Stimulated activated CD8-positive, alpha-beta memory T cell treated with anti-CD3 and anti-CD28 coated beads, Interleukin-7, amount 100 ng/mL, for 24 hours (primary cell): ENCODE measurements at places on chromosomes 5 and 9.

DNA sequence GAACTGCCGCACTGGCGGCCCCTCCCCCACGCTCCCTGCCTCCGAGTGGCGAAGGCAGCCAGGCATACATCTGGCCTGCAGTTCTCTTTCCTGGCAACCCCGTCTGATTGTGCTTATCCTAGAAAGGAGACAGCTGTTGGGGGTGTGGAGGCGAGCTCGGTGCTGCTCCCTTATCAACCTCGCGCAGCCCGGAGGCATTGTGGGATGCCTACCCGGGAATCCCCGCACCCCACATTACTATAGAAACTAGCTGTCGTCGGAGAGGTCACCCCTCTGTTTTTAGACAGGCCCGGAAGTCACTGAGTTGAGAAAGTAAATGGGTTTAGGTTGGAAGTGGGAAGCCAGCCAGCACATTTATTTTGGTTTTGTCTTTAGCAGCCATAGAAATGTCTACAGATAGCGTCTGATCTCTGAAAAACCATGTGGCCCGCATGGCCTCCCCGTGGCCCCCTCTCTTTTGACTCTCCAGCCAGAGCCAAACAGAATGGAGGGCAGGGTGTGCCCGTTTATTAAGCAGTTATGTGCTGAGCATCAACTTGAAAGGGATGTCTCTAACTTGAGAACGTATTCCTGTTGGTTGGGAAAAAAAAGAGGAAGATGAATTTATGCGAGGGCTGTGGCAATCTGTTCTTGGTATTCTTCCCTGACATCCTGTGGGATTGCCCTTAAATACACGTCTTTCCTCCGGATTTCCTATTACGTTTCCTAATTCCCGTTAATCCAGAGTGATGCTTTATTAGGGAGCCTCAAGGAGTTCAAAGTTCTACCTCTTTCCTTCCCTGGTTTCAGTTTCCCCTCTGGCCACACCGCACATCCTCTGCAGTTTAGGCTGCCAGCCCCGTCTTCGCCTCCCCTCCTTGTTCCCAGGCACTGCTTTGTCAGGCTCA, 3.9 kb downstream of the STC2 start:
- no peak for DNase-seq

- DNase-seq, result no peak
These were observed 22.3 kb upstream of the RNF130 start for GRCh38 chr5:180093651-180094382.

DNA sequence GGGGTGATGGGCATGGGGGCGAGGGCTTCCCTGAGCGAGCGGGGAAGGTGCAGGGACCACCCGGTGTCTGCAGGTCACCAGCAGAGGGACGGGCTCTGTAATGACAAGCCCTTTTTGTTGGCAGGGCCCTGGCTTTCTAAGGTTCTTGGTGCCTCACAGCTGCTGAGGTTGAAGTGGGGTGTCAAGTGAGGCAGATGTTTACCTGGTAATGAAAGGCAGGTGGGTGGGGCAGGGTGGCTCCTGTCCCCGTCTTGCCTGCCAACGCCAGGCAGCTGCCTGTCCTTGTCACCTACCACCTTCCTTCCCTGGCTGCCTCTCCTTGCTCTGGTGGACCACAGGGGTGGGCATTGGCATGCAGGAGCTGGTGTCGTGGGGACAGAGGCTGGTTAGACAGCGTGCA, 41.0 kb upstream of the SEMA4D start:
- no peak for DNase-seq

DNA sequence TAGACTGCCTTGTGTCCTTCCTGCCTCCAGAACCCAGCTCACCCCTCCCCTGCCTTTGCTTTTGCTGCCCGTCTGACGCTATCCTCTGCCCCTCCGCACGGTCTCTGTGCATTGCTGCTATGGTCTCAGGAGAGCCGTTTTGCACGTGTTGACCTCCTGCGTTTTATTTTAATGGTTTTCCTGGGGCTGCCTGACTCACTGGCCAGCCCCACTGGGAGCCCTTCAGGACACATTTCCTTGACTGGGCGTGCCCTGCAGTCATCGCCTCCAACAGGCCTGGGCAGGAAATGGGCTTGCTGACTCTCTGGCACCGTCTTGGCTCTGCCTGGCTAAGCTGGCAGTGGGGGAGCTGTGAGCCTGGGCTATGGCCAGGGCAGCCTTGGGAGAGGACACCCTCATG, 17.9 kb upstream of the ASS1 start:
- DNase-seq, result no peak
